Suprapubic skin (tissue), 4 donors: ENCODE measurements at places on chromosomes 16 and 17.

DNA sequence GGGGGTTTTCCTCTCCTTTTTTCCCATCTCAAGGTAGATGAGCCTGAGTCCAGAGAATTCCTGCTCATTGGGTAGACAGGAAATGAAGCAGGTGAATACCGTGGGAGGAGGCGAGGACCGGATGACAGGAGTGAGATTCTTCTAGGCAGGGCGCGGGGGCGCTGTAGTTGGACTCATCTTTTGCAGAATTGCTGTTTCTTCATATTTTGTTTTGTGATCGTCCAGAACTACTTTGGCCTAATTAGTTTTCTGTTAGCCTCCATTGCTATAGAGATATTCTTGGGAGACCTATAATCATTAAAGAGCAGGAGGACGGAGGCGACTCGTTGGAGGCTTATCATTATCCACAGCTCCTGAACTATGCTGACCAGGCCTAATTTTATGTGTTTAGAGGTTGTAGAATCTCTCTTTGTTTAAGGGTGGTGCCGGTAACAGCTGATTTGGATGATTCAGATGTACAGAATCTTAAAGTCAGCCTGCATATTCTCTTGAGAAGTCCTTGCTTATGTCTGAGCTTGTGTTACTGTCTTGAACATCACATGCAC is 650 bp downstream of the ATP6V0A1 start:
- peak; percentile 76 for DNase-seq

DNA sequence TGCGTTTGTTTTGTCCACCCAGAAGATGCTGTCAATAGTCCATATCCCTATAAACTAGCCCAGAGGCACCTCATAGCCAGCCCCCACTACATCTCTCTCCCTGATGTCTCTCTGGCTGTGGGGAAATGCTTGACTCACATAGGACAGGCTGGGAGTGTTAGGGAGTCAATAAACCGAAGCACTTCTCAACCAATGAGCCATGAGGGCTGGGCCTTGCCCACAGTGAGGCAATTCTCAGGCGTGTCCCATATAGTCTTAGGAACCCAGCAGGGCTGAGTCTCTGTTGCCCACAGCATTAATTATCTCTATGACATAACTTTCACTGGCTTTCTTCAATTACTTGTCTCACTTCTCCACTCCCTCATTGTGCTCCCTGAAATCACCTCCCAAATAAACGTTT is 387.3 kb upstream of the CDH11 start:
- no peak for DNase-seq

- no peak for DNase-seq
Measured at GRCh38 chr16:31499928-31500327, 8.3 kb downstream of the RUSF1 start.

- no peak for DNase-seq
Measured at GRCh38 chr17:74176546-74177001, 26.9 kb upstream of the RPL38 start.

DNA sequence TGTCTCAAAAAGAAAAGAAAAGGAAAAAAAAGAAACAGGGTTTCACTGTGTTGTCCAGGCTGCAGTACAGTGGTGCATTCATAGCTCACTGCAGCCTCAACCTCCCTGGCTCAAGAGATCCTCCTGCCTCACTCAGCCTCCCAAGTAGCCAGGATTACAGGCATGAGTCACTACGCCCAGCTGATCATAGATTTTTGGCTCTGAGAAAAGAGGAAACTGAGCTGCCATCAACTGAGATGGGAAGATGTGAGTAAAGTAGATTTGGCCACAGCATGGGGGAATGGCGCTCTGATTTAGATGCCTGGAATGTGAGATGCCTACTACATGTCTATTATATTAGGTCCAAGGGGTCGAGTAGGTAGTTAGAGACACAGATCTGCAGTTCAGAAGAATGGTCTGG is 5.9 kb upstream of the NAGS start:
- DNase-seq: no peak

- no peak for DNase-seq
Measured at GRCh38 chr16:64089697-64090096, 1032.2 kb downstream of the CDH11 start.

DNA sequence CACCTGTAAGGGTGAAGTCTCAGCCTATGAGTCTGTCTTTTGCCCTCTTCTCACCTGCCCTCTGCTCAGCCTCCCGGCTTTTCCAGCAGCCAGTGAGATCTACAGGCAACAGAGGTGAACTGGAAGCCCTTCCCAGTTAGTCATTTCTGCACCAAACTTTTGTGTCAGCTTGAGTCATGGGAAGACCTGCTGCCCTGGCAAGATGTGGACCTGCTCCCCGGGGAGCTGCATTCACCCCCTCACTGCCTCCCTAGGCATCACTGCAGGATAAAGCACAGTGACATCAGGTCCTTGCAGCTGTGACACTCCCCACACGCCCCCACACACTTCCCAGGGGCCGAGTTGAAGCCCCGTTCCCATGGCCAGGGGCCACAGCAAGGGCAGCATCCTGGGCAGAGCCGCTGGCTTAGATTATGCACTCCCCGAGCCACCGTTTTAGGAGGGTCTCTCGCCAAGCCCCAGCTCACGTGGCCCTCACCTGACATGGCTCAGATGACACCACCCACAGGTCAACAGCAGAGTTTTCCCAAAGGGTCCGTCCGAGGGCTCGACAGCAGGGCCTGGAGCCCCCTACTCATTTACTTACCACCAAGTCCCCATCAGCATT is 6.5 kb upstream of the ABR start:
- DNase-seq: no peak
